Stimulated activated effector memory CD8-positive, alpha-beta T cell treated with anti-CD3 and anti-CD28 coated beads, Interleukin-12 subunit alpha, Interleukin-12 subunit beta, amount 100 ng/mL, for 72 hours (primary cell): ENCODE measurements at places on chromosomes 13 and 19.

DNA sequence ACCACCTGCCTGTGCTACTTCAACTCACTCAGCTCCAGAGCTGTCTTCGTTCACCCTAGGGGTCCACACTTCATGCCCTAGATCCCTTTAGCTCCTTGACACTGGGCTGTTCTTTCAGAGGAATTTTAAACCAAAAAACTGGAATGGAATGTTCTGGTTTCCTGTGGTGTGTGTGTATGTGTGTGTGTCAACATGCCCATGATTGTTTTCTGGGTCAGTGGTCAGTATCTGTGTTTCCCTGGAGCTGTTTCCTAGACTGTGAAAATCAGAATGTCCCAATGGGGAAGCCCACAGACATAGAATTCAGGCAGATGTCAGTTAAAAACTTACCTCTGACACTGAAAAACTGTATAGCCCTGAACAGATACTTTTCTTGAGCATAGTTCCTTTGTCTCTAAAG, 1.3 kb downstream of the PMIS2 start:
- DNase-seq: no peak

DNA sequence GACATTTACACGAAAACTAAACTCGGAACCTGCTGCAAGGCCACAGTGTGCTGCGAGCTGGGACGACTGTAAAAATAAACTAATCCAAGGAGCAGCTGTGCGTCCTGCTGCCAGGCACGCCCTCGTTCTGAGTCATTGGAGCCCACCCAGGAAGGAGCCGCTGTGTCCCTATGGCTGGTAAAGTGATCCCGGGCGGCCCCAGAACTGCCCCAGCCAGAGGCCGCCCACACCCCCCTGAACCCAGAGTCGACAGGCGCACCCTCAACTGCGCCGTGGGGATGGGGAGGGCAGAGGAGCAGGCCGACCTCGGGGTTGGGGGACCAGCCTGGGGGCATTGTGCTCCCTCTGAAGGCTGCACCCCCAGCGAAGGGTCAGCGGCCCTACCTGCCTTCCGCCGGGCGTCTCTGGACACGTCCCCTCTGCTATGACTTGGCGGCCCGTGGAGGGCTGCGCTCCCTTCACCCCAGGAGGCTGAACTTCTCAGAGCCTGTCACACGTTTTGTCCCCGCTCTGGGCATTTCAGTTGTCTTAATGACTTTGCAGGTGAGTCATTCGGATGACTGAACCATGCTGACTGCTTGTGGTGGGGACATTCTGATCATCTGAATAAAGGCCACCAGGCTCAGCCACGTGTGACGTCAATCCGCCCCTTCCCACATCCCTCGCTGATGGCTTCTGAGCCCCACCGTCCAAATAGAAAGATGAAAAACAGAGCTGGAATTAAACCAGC, 42.7 kb downstream of the ADPRHL1 start:
- DNase-seq: no peak

DNA sequence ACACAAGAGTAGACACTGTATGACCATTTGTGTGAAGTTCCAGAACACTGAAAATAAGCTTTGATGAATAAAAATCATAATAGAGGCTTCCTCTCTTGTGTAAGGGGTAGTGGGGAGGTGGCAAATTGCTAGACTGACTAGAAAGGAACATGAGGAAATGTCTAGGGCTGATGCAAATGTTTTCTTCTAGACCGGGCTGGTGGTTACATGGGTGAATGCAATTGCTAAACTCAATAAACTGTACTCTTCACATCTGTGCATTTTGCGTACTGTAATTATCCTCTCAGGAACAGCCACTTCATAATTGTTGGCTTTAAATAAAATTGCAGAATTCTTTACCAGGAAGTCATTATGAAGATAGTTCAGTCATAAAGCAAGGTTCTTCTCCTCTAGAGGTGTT, 5.2 kb upstream of the KBTBD7 start:
- no peak for DNase-seq

- no peak for DNase-seq
Observed at GRCh38 chr19:45340232-45340898, at the start of gene KLC3. Gene KLC3 (plus strand): TSS chr19:45340750. CDS start chr19:45345542, 4,792 bp downstream.

DNA sequence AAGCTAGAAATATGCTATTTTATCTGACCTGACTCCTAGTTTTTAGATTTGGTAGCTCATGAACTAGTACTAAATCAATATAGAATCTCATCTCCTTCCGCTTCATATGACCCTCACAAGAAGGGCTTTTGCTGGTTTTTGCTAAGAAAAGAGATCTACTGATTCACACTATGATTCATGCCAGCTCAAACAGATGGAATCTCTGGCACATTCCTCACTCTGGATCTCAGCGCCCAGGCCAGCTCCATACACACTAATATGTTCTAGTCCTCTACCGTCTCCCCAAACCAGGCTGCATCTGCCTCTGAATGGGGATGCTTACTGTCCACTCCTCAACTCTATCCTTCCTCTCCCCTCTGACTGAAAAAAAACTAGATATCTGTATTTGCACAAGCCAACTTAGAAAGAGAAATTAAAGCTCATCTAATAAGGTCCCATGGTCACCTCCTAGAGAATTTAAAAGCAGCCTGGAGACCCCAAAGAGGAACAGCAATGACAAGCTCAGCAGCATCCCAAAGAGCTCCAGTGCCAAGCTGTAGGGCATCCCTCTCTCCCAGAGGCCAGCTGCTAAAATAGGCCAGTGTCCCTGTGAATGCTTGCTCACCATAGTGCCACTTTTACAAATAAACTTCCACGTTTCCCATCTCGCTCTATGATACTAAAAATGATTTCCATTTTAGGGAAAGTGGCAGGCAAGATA, 74.9 kb downstream of the LHFPL6 start:
- DNase-seq: no peak

DNA sequence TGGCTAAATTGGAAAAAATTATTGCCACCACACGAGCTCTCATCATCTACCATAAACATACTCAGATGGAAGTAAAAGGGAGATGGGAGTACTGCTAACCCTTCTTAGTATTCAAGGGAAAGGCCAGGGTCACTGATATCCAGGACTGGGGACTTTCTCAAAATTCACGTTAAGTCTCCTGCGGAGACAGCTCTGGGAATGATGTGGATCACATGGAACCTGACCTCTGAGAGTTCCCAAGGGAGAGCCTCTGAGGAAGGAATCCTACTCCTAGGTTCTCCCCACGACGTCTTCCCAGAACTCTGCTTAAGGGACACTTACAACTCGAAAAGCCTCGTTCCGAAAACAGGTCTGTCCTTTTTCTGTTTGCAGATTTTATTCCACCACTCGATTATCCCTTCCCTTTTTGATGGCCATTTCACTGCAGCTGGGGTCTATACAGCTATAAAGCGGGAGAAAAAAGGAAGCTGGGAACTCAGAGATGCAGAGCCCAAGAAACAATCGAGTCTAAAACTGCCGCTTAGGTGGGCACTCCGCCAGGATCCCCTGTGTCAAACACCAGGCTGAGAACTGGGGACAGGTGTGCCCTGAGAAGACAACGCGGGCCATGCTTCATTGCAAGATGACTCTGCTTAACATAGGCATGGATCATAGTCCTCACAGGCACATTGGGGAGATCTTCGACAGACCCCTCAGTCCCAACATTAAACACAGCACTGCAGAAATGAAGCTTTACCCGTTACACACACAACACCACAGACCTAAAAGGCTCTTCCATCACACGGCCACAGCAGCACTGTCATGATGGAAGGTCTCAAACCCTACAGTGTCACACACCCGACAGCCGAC, 823 bp upstream of the ZNF567 start:
- no peak for DNase-seq

- DNase-seq: no peak
Observed at GRCh38 chr19:2534423-2535013, 58.6 kb downstream of the GADD45B start.

- no peak for DNase-seq
Observed at GRCh38 chr13:70816853-70817252, 708.6 kb upstream of the KLHL1 start.

- DNase-seq: no peak
Observed at GRCh38 chr13:38514575-38514974, 164.9 kb downstream of the UFM1 start.

- DNase-seq: no peak
Observed at GRCh38 chr13:103101901-103102300, 35.7 kb upstream of the SLC10A2 start.

GRCh38 chr13:44012910-44013757, 133.4 kb downstream of the LACC1 start:
- DNase-seq: no peak

DNA sequence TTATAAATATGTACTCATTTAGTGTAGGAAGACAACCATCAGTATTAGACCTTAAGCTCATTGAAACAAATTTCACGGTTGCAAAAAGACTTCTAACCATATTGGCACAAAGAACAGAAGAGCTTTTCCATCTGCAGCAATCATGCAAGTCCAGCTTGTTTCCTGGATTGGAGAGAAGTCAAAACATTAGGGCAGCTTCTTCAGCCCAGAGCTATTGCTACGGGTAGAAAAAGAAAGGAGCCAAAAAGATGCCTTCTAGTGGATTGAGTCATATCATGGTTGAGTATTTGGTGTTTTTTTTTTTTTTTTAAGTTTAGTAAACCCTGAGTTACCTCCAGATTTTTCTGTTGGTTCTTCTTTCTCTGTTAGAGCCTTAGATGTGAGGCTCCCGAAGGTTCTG, 99.8 kb downstream of the WDFY2 start:
- DNase-seq: no peak

DNA sequence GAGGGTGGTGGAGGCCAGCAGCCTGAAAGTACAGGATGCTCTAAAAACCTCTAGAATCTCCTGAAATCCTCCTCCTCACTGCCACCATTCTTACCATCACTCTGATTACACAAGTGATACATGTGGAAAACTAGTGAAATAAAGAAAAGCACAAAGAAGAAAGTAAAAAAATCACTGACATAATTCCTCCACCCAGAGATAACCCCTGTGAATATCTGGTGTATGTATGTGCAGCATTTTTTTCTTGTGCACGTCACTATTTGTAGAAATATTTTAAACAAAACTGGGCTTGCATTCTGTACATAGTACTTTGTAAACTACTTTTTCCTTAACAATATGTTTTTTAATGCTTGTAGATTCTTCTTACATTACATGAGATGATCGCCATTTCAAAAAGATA, 73.2 kb downstream of the CDADC1 start:
- DNase-seq: no peak

DNA sequence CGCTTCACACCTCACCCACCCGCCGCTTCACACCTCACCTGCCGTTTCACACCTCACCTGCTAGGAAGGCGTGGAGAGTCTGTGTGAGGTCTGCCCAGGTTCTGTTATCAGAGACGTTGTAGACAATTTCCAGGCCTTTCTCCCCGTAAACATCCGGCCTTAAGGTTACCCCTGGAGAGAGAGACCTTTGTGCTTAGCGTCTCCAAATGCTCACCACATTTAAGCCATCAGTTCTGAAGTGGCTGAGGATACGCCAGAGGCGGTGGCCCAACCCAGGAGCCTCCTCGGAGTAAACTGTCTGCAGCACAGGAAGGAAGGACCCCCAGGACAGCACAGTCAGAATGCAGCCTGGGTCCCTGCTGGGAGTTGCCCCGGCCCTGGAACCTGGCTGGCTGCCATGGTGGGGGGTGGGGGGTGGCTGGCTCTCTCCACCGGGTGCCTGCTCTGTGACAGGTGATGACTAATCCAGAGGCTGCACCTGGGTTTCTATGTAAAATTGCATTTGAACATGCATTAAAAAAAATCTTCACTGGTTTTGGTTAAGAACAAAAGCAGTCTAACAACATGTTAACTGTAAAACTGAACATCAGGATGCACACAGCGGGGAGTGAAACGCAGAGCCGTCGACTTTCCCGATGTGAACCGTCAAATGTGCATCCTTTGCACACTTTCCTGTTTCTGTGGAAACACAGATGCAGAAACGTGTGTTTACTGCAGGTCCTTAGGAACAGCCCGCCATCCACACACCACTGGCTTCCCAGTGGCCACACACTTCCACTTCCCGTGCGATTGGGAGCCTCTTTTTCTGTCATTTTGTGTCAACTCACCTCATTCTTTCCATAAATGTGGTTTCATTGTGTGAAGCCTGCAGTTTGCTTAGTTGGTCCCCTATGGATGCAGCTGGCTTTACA, 4.5 kb downstream of the ATP4B start:
- DNase-seq: no peak

GRCh38 chr13:89150362-89150761, 1479.2 kb downstream of the SLITRK5 start:
- DNase-seq: no peak

- no peak for DNase-seq
Observed at GRCh38 chr13:27644302-27644701, 22.6 kb downstream of the POLR1D start.

DNA sequence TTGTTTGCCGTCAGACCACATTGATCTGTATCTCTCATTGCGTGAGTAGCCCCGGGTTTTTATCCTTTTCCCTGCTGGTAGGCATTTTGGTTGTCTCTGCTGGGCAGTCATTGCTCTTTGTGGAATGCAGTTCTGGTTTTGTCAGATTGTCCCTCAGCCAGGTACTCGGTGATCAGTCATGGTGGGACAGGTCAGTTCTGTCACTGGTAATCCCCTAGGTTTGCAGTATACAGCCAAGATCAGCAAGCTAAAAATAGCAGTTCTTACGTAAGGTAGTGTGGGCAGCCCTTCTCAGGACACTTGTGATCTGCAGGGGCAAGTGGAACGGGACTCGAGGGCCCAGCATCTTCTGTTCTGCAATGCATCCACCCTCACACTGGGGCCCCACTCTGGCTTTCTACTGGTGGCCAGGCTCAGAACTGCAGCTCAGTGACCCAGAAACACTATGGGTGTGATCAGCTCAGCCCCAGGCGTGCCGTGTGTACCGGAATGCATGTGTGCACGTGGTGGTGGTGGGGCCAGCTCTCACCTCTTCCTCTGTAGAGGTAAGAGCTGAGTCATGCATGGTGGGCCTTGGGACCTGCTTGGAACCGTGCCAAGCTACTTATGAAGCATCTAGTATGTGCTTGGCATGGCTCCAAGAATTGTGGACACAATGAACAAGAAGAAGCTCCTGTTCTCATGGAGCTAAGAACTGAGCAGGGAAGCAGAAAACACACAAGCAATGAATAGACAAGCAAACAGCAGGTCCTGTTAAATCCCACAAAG, 6.3 kb downstream of the PLEKHF1 start:
- peak; percentile 60 for DNase-seq

- DNase-seq: peak; percentile 59
Observed at GRCh38 chr19:17681505-17682125, 6.5 kb downstream of the UNC13A start.

DNA sequence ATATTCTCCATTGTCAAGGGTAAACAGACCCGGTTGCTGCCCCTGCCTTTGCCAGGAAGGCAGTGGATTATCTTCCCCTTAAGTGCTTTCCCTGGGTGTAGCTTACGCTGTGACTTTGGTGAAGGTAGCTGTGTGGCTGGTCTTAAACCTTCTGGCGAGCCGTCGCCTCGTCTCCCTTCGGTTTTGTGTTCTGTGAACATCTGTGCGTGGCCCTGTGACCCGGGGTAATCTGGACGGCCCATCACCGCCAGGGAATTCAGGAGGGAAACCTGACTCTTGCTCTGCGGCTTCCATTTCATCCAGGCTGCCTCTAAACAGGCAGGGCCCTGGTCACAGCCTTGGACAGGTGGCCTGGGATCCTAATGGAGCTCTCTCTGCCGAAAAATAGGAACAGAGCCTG, 78.7 kb downstream of the SHISA2 start:
- no peak for DNase-seq

DNA sequence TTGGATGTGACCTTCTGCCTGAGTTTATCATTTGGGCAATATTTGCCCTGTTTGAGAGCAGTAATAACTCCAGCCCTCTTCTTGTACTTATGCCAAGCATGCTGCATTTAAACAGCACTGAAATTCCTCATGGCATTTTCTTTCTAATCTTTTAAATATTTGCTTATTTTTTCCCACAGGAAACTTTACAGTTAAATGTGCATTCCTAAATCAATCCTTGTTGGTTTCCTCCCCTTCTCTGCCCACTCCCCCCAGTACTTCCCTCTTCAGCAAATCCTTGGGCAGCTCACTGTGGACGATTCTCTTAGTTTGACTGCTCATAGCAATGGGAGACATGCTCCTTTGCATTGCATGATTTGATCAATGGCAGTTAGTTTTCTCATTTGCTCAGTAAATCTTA, 68.7 kb downstream of the RAP2A start:
- no peak for DNase-seq
